ENCODE measurements at places on chromosomes 6 and 20.
A peak's percentile ranks its signal among the peaks of the same experiment; 100 is the strongest.

- H3K27ac ChIP-seq, result no peak overlapping the region
- H3K4me1 ChIP-seq, result no peaks in the 10 kb centered on the region
- no peak overlapping the region for H3K4me3 ChIP-seq
- DNase-seq, result peak; percentile 1
- peaks cover 35% of the 10 kb centered on the region for H3K36me3 ChIP-seq
- no peaks in the 10 kb centered on the region for H3K27me3 ChIP-seq
Measured at GRCh38 chr20:13819885-13820645, 35.2 kb downstream of the NDUFAF5 start.

- H3K27ac ChIP-seq, result no peak overlapping the region
- H3K27me3 ChIP-seq, result no peaks in the 10 kb centered on the region
- no peaks in the 10 kb centered on the region for H3K36me3 ChIP-seq
- H3K4me3 ChIP-seq, result no peak overlapping the region
Measured at GRCh38 chr6:48255094-48255493, 144.1 kb upstream of the PTCHD4 start.

GRCh38 chr6:17473554-17473953 is 80.2 kb downstream of the CAP2 start:
- no peak for DNase-seq
- no peak overlapping the region for H3K4me3 ChIP-seq
- peaks cover 3% of the 10 kb centered on the region for H3K27me3 ChIP-seq
- no peak overlapping the region for H3K27ac ChIP-seq
- H3K36me3 ChIP-seq, result no peaks in the 10 kb centered on the region

DNA sequence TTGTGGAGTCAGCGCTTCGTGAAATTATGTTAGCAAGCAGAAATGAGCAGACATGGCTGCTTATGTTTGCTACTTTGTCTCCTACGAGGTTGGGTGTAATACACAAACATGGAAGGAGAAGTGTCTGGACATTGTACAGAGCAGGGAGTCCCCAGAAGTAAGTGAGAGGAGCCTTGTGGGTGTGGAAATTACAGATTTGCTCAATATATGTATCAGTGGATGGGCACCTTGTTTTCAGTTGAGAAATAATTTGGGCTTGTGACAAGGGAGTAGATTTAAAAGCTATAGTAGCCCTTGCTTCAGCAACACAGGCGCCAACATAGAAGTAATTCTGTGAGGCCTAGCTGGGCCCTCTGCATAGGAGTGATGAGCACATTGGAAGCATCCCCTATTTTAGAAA is 49.2 kb downstream of the HECA start:
- H3K27me3 ChIP-seq, result no peaks in the 10 kb centered on the region
- H3K4me1 ChIP-seq, result peaks cover 52% of the 10 kb centered on the region
- DNase-seq, result no peak
- peaks cover 55% of the 10 kb centered on the region for H3K36me3 ChIP-seq

- H3K4me1 ChIP-seq, result no peaks in the 10 kb centered on the region
- H3K36me3 ChIP-seq, result no peaks in the 10 kb centered on the region
- peaks cover 6% of the 10 kb centered on the region for H3K27me3 ChIP-seq
Measured at GRCh38 chr6:129434091-129434490, 275.9 kb downstream of the ARHGAP18 start.

- no peaks in the 10 kb centered on the region for H3K27me3 ChIP-seq
- peak overlapping the region; percentile 60 for H3K4me3 ChIP-seq
- H3K36me3 ChIP-seq, result no peaks in the 10 kb centered on the region
- peak overlapping the region; percentile 13 for H3K27ac ChIP-seq
- DNase-seq, result no peak
Measured at GRCh38 chr20:32823737-32824588, 4.2 kb downstream of the MAPRE1 start.

DNA sequence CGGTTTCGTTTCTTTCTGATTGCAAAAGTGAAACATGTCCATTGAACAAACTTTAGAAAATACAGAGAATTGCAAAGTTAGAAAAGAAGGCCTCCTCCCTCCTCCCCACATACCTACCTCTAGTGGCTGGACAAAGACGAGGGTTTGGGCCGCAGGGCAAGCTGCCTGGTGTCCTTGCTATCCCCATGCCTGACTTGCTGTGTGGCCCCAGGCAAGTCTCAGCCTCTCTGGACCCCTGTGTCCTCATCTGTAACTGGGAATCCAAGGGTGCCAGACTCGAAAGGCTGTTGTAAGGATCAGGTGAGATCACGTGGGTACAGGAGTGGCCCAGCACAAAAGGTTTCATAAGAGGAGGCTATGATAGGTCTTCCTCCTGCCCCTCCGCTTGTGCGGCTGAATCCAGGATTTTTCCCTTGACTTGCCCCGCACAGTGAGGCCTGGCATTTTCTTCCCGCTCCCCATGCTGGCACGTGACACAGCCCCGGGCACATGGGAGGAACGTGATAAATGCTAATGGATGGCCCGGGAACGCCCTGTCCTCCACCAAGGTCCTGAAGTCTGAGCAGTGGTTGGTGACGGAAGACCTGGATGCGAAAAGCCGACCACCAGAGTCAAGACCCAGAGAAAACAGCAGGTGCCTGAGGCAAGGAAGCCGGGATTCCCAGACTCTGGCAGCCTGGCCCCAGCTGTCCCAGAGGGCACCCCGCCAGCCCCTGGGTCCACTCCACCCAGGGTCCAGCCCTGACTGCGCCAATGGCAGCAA is 55.8 kb downstream of the UBE2V1 start:
- H3K27me3 ChIP-seq, result no peaks in the 10 kb centered on the region
- no peak for DNase-seq
- no peaks in the 10 kb centered on the region for H3K4me1 ChIP-seq
- no peaks in the 10 kb centered on the region for H3K36me3 ChIP-seq

GRCh38 chr6:52365866-52366540 is 4.1 kb downstream of the PAQR8 start:
- H3K4me3 ChIP-seq, result peak overlapping the region; percentile 26
- H3K36me3 ChIP-seq, result no peaks in the 10 kb centered on the region
- no peak for DNase-seq
- H3K27ac ChIP-seq, result peak overlapping the region; percentile 41

GRCh38 chr6:16619777-16620176 is 141.5 kb downstream of the ATXN1 start:
- peaks cover 32% of the 10 kb centered on the region for H3K4me1 ChIP-seq
- no peak overlapping the region for H3K4me3 ChIP-seq
- no peaks in the 10 kb centered on the region for H3K27me3 ChIP-seq
- H3K27ac ChIP-seq, result no peak overlapping the region

DNA sequence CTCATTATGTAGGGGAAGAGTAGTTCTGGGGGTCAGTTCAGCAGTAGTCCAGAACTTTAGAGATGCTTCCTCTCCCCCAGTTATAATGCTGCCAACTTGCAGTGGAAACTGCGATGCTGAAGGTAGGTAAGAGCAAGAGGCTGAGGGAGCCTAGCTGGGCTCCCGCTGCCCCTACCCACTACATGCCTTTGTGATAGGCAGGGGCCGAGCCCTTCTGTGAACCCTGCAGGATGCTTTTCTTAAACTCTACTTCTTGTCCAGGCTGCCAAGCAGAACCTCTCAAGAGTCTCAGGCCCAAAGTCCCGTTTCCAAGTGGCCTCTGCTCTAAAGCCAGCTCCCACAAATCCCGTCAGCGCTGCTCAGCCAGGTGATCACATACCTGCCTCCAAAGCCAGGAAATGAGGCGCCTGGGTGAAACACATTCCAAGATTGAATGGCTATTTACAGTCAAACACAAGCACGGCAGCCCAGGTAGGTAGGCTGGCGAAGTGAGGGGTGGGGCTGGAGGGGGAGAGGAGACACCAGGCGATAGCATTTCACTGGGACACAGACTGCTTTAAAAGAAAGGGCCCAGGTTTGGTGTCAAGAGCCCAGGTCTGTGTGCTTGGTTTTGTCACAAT is 150.7 kb downstream of the CD24 start:
- H3K4me3 ChIP-seq, result no peak overlapping the region
- H3K27me3 ChIP-seq, result peaks cover 11% of the 10 kb centered on the region
- no peak overlapping the region for H3K27ac ChIP-seq

GRCh38 chr6:99013661-99014060 is 65.9 kb upstream of the FBXL4 start:
- H3K4me1 ChIP-seq, result no peaks in the 10 kb centered on the region
- no peak overlapping the region for H3K27ac ChIP-seq
- H3K36me3 ChIP-seq, result no peaks in the 10 kb centered on the region
- H3K4me3 ChIP-seq, result no peak overlapping the region
- no peak for DNase-seq

- no peak overlapping the region for H3K27ac ChIP-seq
- no peak overlapping the region for H3K4me3 ChIP-seq
- no peaks in the 10 kb centered on the region for H3K27me3 ChIP-seq
Measured at GRCh38 chr6:137937834-137938233, 70.8 kb downstream of the TNFAIP3 start.

- peaks cover 25% of the 10 kb centered on the region for H3K4me1 ChIP-seq
- peak overlapping the region; percentile 89 for H3K27ac ChIP-seq
- DNase-seq, result peak; percentile 28
- peak overlapping the region; percentile 77 for H3K4me3 ChIP-seq
Measured at GRCh38 chr6:225121-225721, 67.1 kb upstream of the DUSP22 start.

- no peaks in the 10 kb centered on the region for H3K36me3 ChIP-seq
- peaks cover 2% of the 10 kb centered on the region for H3K27me3 ChIP-seq
- no peak overlapping the region for H3K4me3 ChIP-seq
- no peaks in the 10 kb centered on the region for H3K4me1 ChIP-seq
- DNase-seq, result no peak
Measured at GRCh38 chr6:156313037-156313436, 464.1 kb upstream of the ARID1B start.

GRCh38 chr6:45376310-45377042 is 1.3 kb downstream of the SUPT3H start:
- peaks cover 9% of the 10 kb centered on the region for H3K4me1 ChIP-seq
- peaks cover 10% of the 10 kb centered on the region for H3K36me3 ChIP-seq
- H3K27me3 ChIP-seq, result no peaks in the 10 kb centered on the region
- no peak for DNase-seq
